ENCODE measurements at places on chromosomes 3 and 15.

DNA sequence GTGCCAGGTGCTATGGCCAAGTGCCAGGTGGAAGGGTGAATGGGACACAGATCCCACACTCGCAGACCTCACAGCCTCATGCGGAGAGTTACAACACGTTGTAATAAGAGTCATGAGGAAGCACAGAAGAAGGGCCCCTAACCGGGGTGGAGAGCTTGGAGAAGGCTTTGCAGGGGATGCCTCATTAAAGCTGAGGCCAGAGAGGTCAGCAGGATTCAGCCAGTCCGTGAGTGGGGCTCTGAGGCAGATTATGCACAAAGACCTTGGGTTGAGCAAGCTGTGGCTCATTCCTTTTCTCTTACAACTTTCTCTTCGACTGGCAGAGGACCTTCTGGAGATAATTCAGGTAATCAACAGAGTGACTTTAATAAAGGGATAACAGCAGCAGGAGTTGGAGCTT is 65.3 kb upstream of the SNRK start:
- no peak for DNase-seq

DNA sequence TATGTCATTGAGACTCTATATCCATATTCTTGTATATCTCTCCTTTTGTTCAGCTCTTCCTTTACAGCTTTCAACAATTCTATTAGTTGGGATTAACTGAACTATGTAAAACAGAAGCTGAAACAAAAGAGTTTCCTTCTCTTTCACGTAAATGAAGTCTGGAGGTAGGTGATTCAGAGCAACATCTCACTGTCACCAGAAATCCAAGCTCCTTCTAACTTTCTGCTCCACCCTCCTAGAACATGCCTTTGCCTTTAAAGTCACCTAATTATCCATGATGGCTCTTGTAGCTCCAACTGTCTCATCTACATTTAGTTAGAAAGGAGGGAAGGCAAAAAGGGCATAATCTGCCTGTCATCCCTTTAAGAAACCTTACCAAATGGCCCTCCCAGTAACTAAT is 458.2 kb upstream of the MDFIC2 start:
- DNase-seq = no peak

DNA sequence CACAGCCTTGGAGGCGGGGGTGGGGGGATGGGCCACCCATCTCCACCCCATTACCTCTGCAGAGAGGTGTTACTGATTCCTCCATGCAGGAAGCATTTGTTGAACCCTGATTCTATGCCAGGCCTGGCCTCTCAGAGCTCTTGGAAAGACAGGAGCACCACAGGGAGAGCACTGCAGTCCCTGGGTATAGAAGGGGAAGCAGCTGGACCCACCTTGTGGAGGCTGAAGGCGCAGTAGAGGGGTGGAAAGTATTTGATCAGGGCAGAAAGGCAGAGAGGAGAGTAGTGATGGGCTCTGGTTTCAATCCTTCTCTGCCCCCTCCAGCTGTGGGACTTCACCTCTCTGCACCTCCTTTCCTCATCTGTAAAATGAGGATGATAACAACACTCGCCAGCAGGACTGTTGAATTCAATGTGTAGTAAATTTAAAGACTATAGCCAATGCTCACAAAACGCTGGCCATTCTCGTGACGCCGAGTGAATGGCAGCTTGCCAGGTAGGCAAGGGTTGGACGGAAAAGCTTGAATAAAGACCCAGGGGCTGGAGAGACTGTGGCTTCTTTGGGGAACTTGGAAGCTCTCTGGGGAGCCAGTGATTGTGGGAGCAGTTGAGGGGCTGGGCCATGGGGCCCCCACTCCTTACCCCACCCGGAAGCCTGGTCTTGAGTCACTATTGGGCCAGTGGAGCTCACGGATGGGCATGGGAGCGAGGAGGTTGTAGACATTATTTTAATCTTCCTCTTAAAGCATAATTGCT is 8.0 kb upstream of the CCDC33 start:
- no peak for DNase-seq

DNA sequence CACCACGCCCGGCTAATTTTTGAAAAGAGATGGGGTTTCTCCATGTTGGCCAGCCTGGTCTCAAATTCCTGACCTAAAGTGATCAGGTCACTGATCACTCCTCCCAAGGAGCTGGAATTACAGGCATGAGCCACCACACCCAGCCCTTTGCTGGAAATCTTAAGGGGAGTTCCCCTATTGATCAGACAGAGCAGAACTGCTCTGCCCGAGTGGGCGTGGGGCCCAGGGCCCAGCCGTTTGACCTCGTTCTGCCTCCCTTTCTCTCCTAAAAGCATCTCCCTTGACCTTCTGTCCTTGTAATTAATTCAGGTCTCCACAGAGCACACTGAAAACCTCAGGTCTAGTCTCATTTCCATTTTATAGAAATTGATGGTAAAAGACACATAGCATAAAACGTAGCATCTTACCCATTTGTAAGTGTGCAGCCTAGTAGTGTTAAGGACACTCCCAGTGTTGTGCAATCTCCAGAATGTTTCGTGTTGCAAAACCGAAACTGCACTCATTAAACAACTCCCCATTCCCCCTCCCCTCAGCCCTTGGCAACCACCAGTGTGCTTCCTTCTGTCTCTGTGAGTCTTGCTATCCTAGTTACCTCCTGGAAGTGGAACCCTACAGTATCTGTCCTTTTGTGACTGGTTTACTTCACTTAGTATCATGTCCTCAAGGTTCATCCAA is 89.3 kb downstream of the SLCO3A1 start:
- no peak for DNase-seq

DNA sequence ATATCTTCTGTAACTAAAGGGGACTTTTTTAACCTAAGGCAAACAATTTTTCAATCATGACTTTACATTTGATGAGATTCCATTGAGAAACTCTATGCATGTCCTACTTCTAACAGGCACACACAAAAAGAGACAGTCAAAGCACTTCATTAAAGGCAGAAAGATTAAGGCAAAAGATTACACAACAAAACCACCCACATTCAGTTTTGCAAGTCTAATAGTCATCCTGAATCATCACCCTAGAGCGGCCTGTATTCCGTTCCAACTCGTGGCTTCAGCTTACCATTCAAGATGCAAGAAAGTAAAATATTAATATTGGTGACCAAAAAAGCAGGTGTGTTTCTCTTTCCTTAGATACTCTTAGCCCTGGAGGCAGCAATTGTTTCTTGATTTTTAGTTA is 205.9 kb downstream of the P3H2 start:
- DNase-seq = no peak

DNA sequence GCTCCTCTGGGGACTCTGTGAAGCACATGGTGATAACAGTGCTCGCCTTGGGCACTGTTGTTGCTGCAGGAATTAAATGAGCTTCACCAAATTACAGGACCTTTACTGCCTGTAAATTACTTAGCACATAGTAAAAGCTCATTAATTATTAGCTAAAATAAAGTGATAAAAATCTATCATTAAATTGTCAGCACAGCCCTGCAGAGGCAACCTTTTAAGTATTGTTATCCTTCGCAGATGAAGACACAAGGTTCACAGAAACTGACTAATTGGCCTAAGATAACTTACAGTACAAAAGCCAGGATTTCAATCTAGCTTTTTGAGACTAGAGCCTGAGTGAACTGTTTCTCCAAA is 96.0 kb downstream of the ST6GAL1 start:
- no peak for DNase-seq
